ENCODE measurements at places on chromosomes 11 and 22. TPM values are rescaled to one million over a fixed set of nuclear protein-coding genes. Genes with fewer than 3 reads are reported as not detected.

The ATF4 gene
- 946 TPM for total RNA-seq

The C11orf86 gene
- total RNA-seq: not detected

The SLC25A1 gene
- total RNA-seq: 53.2 TPM

The RIC3 gene
- not detected for total RNA-seq

The BIRC3 gene
- 2.4 TPM for total RNA-seq

The CCDC81 gene
- total RNA-seq: 2.6 TPM

The MEI1 gene
- not detected for total RNA-seq

The NPTXR gene
- 1.3 TPM for total RNA-seq

The LAYN gene
- 34.2 TPM for total RNA-seq

The MCHR1 gene
- under 0.01 TPM for total RNA-seq

The CTSW gene
- total RNA-seq: not detected

The ISX gene
- total RNA-seq: not detected

The CAPN5 gene
- total RNA-seq: 31.0 TPM

The TPH1 gene
- total RNA-seq: 1.2 TPM

The MFNG gene
- 0.36 TPM for total RNA-seq

The CNGA4 gene
- not detected for total RNA-seq

The CLMP gene
- total RNA-seq: 235 TPM

The C11orf42 gene
- not detected for total RNA-seq

The RTN4R gene
- total RNA-seq: not detected

The IL17REL gene
- not detected for total RNA-seq

The GAL gene
- total RNA-seq: not detected

The MRGPRE gene
- not detected for total RNA-seq

The IGF2 gene
- 3.3 TPM for total RNA-seq
